ENCODE measurements at places on chromosomes 2 and 18. TPM values are rescaled to one million over a fixed set of nuclear protein-coding genes. Genes with fewer than 3 reads are reported as not detected.

GRCh38 chr2:113124984-113125855 is 2.2 kb upstream of the IL1RN start:
- H3K27me3 ChIP-seq, result no peaks in the 10 kb centered on the region
- H3K36me3 ChIP-seq, result no peaks in the 10 kb centered on the region
- no peak overlapping the region for H3K4me3 ChIP-seq

Gene KCNF1
- 0.90 TPM for total RNA-seq

GRCh38 chr18:41371156-41372045 is 583.6 kb upstream of the PIK3C3 start:
- H3K36me3 ChIP-seq, result no peaks in the 10 kb centered on the region
- no peak overlapping the region for H3K4me3 ChIP-seq
- no peak overlapping the region for H3K27ac ChIP-seq
- DNase-seq, result no peak
- H3K4me1 ChIP-seq, result peaks cover 4% of the 10 kb centered on the region

GRCh38 chr18:8619041-8619440 is 9.8 kb downstream of the RAB12 start:
- H3K36me3 ChIP-seq, result no peaks in the 10 kb centered on the region
- DNase-seq, result no peak
- no peak overlapping the region for H3K27ac ChIP-seq
- no peak overlapping the region for H3K4me3 ChIP-seq

Gene SKOR2
- total RNA-seq, result 0.21 TPM

Gene TXNDC9
- total RNA-seq, result 35.6 TPM

- H3K36me3 ChIP-seq, result no peaks in the 10 kb centered on the region
- no peaks in the 10 kb centered on the region for H3K27me3 ChIP-seq
- H3K4me3 ChIP-seq, result no peak overlapping the region
- no peak for DNase-seq
- H3K4me1 ChIP-seq, result no peaks in the 10 kb centered on the region
Observed at GRCh38 chr2:104033399-104033798, 820.5 kb upstream of the POU3F3 start.

Gene AGXT
- total RNA-seq, result not detected

DNA sequence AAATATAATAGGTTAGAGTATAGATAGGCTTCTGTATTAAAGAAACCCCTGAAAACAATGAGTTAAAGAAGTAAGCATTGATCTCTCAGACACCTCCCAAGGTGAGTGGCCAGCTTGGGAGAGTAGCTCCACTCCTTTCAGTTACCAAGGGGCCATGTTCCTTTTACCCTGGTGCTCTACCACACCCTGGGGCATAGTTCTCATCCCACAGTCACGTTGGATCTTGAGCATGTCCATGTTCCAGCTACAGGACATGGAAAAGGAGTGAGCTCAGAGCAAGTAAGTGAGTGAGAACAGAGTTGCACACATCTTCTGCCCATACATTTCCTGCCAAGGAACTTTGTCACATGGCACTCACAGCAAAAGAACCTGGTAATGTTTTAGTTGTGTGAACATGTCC is 325.9 kb upstream of the SLC39A10 start:
- H3K4me1 ChIP-seq, result no peaks in the 10 kb centered on the region
- H3K36me3 ChIP-seq, result no peaks in the 10 kb centered on the region
- DNase-seq, result no peak

- H3K4me1 ChIP-seq, result no peaks in the 10 kb centered on the region
- no peak for DNase-seq
- H3K27me3 ChIP-seq, result no peaks in the 10 kb centered on the region
- no peaks in the 10 kb centered on the region for H3K36me3 ChIP-seq
- no peak overlapping the region for H3K4me3 ChIP-seq
Observed at GRCh38 chr2:158905784-158906183, 62.7 kb upstream of the TANC1 start.

GRCh38 chr2:52805901-52806410 is 961.6 kb upstream of the CHAC2 start:
- DNase-seq, result no peak
- H3K4me3 ChIP-seq, result no peak overlapping the region
- H3K36me3 ChIP-seq, result no peaks in the 10 kb centered on the region

Gene GREB1L
- 0.31 TPM for total RNA-seq

GRCh38 chr18:41647914-41648313 is 307.1 kb upstream of the PIK3C3 start:
- no peaks in the 10 kb centered on the region for H3K36me3 ChIP-seq
- no peak overlapping the region for H3K27ac ChIP-seq
- DNase-seq, result no peak
- H3K27me3 ChIP-seq, result no peaks in the 10 kb centered on the region

- no peak overlapping the region for H3K27ac ChIP-seq
- no peaks in the 10 kb centered on the region for H3K36me3 ChIP-seq
- no peak for DNase-seq
- H3K4me1 ChIP-seq, result peaks cover 9% of the 10 kb centered on the region
- no peaks in the 10 kb centered on the region for H3K27me3 ChIP-seq
Observed at GRCh38 chr2:44429034-44429433, 67.3 kb downstream of the CAMKMT start.
